Activated CD8-positive, alpha-beta memory T cell treated with anti-CD3 and anti-CD28 coated beads for 4 hours (primary cell): ENCODE measurements at places on chromosomes 3 and 15.

DNA sequence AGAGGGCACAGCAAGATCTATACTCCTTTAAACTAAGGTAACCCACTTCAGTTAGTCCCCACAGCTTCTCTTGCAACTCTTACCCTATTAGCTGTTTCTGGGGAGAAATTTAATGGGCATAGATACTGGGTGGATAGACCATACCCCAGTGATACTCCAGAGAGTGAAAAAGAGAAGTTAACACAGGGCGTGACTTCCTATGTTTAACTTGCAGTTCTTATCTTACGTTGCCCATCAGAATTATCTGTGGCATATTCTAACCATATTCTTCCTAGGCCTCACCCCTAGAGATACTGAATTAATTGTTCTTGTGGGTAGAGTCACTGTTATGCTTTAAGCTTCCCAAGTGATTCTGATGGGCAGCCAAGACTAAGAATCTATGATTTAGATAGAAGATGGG is 485.4 kb upstream of the TPRG1 start:
- DNase-seq = no peak

DNA sequence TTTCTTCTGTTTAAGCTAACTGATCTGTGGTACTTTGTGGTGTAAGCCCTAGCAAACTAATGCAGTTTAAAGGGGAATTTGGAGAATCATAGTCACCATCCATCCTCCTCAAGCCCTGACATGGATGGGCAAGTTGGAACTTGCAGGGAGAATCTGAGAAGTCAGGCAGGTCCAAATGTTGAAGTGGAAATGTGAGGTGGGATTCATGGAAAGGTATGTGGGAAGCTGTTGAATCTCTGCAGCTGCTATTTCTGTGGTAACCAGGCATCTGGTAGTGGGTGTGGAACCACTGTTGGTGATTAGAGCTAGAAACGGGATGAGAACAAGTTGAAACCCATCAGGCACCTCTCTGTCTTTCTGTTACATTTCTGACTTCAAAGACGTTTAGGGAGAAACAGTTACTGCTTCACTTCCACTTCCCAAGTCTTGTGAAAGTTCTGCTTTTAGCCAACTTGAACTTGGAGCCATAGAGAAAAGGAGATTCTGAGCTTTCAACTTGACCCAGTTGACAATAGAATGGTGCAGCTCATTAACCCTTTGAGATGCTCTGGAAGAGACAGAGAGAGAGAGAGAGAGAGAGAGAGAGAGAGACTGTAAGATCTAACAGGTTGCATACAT is 38.1 kb upstream of the NMNAT3 start:
- no peak for DNase-seq

DNA sequence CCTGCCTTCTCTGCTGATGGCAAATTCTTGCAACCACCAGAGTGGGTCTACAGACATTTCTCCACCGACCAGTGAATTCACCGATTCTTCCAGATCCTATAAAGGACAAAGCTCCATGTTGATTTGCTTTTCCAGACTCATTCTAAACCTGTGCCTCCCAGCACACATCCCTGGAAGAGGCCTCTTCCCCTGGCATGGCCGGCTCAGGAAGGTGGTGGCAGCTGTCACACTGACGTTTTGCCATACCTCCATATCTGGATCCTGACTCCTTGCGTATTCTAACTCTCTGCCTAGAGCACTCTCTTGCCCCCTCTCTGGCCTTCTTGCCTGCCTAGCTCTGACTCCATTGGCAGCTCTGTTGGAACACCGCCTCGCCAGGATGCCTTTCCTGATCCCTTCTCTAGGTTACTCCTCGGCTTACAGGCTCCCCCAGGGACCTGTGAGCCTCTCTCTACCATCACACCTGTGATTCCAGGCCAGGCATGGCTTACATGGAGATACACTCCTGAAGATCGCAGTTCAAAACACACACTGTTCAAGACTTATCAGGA is 31.0 kb downstream of the SLCO2A1 start:
- DNase-seq = no peak

- no peak for DNase-seq
Observed at GRCh38 chr3:13509816-13510192, 29.7 kb downstream of the HDAC11 start.

DNA sequence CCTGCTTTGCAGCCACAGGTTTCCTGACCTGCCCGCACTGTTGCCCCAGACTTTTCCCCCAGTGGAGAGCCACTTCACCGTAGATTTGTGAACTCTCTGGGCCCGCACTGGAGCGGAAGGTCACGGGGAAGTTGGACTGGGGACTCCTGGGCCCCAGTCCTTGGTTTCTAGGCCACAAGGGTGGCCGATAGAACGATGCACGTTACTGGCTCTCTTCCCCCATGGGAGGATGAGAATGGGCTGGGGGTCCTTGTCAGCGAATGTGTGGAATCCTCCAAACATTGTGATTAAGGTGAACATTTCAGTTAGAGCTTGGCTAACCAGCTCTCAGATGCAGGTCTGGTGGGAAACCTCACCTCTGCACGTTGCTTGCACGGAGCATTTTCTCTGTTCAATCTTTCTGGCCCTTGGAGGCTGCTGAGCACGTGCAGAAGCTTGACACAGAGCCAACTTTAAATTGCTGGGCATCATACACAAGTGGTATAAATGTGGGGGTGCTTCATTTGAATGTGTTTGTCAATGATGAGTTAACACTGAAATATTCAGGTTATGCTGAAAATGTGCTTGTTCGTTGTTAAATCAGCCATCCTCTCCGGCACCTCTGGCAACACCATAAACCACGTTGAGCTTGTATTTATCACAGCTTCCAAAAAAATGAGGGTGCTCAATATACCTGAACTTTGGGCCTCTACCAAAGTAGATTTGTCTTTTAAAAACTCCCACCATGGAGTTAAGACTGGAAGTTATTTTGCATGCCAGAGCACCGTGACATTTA is 976 bp downstream of the DIS3L start:
- DNase-seq = no peak

GRCh38 chr15:35547775-35548364 is 1.9 kb upstream of the DPH6 start:
- no peak for DNase-seq

DNA sequence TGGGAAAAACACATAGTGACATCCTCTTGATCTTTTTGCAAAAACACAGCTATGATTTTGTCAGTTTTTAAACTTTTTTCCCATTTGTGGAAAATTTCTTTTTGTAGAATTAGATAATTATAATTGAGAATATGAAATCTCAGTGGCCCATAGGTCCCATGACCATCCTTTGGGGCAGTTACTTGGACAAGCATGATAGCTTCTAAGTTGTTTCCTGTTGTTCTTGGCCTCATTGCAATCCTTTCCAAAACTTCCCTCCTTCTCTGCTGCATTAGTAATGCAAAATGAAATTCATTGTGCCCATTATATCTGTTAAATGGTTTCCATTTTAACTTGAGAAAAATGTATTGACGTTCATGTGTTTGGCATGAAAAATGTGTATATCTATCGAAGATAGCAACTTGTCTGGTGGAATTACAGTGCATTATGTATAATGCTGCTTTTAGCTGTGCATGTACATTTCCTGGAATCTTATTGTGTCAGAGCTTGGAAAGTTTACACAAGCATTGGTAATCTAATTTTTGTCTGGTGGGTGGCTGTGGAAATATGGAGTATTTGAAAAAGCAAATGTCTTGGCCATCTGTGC is 70.0 kb downstream of the MDFIC2 start:
- DNase-seq = no peak

GRCh38 chr15:32778391-32779176 is 60.8 kb downstream of the GREM1 start:
- no peak for DNase-seq

- no peak for DNase-seq
Observed at GRCh38 chr3:97439373-97439772, 325.2 kb upstream of the ARL6 start.

- no peak for DNase-seq
Observed at GRCh38 chr15:51724673-51725072, 12.8 kb downstream of the LYSMD2 start.

DNA sequence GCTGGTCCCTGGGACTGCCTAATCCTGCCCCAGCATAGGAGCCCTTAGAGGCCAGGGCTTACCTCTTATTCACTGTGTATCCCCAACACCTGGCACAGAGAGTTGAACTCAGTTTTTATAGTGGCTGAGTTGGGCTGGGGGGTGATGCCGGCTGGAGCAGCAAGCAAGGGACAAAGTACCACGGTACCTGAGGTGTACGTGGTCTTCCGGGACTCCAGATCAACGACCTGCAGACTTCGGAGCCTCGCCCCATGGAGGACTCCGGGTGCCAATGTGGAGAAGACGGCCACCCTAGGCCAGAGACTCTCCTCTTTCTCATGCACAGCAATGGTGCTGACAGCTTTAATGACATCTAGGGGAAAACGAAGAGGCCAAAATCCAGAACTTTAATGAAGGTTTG is 8.1 kb downstream of the WDR73 start:
- no peak for DNase-seq

DNA sequence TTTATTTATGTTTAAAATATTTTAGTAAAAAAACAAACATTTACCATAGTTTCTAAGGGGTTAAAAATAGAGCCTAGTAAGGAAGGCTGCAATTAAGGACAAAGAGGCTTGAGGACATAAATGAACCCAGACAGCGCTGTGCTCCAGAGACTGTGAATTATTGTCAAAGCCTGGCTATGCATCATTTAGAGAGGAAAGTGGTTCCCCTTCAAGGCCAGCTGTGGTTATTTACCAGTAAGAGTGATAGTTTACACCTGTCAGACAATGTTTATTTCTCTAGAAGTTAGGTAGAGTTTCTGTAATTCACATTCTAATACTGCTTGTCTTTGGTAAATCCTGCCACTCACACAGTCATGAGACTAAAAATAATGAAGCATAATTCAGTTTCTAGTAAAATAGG is 32.4 kb upstream of the PIK3R4 start:
- no peak for DNase-seq

DNA sequence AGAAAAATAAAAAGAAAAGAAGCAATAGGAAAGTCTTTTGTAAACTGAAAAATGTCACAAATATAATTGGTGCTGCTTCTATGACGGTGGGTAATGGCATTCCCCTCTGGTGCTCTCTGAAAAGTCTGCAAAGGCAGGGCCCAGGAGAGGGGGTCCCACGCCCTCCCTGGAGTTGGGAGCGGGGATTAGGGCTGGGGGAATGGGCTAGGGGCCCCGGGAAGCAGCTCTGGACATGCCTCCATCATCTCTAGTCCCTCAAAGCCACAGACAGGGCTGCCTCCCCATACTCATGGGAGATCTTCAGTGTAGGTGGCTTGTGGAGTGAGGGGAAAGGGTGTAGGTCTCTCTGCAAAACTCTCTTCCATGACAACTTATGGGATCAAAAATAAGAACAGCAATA is 7.8 kb upstream of the RHCG start:
- no peak for DNase-seq

GRCh38 chr3:55044486-55044885 is 116.6 kb upstream of the LRTM1 start:
- DNase-seq = no peak

- DNase-seq = no peak
Observed at GRCh38 chr3:78881501-78881900, 886.3 kb downstream of the ROBO1 start.

DNA sequence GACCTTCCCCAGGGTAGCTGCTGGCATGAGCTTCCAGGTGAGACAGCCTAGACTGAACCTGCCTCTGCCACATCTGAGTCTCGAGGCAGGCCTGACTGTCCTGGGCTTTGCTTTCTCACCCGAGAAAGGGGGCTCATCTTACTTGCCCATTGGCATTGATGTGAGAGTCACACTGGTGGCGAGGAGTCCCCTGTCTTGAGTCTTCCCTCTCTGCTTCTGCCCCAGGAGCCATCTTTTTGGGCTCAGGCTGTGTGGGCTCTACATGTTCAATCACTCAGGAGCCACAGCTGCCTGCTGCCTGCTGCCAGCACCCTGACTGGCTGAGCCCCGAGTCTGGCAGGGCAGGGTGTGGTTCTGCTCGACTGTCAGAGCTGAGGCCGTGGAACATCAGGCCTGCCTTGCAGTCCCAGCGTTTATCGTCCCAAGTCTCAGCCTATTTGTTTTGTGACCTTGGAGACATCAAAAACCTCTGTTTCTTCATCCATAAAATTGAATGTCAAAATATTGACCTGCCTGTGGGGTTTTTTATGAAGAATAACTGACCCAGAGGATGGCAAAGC is 132.5 kb downstream of the DNAJB8 start:
- no peak for DNase-seq

GRCh38 chr3:29255854-29256696 is 24.8 kb upstream of the RBMS3 start:
- no peak for DNase-seq

GRCh38 chr15:100591835-100592234 is 10.1 kb downstream of the LINS1 start:
- no peak for DNase-seq

- DNase-seq = no peak
Observed at GRCh38 chr15:60528530-60528929, 49.6 kb upstream of the ICE2 start.

GRCh38 chr3:111568911-111569310 is 26.2 kb downstream of the ZBED2 start:
- no peak for DNase-seq

DNA sequence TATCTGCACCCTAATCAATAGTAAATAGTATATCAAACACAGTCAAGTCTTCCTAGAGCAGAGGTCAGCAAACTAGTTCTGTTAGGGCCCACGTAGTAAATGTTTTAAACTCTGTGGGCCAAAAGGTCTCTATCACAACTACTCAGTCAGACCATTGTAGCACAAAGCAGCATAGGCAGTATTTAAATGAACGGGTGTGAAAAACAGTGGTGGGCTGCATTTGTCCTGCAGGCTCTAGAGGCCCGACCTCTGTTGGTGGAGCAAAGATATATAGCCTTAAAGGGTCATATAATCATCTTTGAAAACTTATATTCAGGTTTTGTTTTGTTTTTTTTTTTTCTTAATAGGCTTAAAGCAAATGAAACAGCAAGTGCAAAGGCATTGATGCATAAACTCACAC is 326.4 kb upstream of the TRIM42 start:
- no peak for DNase-seq
